Omental fat pad (tissue), 4 donors: ENCODE measurements at places on chromosomes 12 and 14. TPM values are rescaled to one million over a fixed set of nuclear protein-coding genes. Genes with fewer than 3 reads are reported as not detected.

GRCh38 chr14:80425686-80426085, 214.4 kb upstream of the DIO2 start:
- no peak for DNase-seq

DNA sequence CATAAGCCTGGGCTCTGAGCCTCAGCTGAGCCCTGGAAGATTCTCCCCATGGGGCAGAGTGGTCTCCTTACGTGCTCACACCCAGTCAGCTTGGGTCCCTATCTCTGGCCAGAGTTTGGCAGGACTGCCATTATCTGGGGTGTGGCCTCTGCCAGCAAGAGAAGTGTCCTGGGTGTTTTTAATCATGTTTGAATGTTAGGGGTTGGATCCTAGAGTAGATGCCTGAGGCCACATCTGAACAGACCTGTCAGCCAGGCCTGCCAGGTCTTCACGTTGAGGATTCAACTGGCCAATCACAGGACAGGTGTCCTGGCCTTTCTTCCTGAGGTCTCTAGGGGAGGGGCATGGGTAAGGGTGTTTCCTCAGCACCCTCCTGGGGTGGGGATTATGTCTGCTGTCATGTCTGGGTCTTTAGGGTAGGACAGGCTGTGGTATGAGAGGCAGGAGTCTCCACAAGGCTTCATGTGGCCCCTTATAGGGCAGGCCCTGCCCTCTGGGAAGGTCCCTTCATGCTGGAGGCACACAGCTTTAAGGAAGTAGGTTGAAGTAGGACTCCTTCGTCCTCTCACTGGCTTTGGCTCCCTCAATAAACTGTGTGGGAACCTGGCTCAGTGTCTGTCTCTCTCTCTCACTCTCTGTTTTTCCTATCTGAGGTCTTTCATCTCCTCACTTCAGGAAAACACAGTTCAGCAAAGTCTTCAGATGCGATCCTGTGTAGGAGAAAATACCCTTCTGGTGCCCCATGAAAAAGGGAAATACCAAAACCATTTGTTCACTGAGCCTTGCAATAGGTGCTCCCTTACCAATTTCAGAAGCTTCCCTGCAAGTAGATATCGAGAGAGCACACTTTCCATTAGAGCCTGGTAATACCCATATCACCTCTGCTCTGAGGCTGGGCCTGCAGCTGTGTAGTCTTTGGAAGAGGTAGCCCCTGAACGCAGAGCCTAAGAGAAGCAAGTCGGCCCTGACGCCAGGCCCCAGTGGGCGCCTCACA, 6.7 kb upstream of the FITM1 start:
- no peak for DNase-seq

GRCh38 chr12:42468341-42468821, 121.2 kb downstream of the PRICKLE1 start:
- no peak for DNase-seq

DNA sequence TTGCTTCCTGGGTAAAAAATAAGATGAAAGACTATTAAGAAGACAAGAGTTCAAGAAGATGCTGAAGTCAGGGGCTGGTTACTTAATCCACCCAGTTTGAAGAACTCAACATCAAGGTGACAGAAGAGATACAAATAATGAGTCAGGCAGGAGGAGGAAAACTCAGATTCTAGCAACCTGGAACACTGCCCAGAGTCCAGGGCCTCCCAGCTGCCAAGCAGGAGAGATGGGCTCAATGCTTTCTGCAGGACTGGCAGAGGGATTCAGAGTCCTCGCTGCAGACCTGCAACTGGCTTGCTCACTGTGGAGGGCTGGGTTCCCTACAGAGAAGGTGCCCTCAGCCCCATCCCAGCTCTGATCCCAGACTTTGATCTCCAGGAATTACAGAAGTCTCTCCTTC, 28.6 kb upstream of the CEBPE start:
- no peak for DNase-seq

DNA sequence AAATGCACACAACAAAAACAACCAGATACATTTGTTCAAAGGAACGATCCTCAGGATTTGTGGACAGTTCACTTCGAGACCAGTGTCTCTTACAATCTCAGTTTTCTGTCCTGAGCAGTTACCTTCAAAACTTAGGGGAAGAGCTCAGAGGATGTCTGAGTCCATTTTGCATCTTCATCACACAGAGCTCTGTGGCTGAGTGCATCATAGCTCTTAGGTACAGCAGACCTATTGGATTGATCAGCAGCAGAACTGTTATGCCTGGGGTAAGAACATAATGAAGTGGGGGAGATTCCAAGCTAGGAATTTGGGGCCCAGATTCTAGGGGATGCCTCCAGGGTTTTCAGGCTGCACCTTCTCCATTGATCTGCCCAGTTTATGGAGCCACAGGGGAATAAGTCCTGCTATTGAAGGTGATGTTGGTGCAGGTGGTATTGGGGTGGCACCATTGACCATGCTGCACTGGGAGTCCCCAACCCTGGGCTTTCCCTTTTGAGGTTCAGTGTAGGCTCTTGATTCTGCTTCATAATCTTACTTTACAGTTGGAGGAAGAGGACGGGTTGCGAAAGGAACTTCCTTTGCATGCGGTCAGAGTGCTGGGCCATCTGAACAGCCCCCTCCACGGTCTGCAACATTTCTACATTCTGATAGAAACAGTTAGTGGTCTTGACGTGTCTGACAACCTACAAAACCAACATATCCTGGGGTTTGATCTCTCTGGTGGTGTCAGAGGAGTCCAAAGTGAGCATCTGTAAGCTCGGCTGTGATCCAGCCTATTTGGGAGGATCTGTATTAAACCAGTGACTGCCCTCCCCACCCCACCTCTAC, 112.8 kb downstream of the CHST11 start:
- DNase-seq: no peak

- DNase-seq: no peak
Measured at GRCh38 chr12:46050805-46051204, 60.4 kb upstream of the SCAF11 start.

GRCh38 chr14:70416338-70416724, 559 bp downstream of the SYNJ2BP start:
- no peak for DNase-seq

- DNase-seq: no peak
Measured at GRCh38 chr14:71187633-71188356, 280.5 kb downstream of the PCNX1 start.

GRCh38 chr12:24719293-24719721, 229.6 kb downstream of the BCAT1 start:
- DNase-seq: no peak

DNA sequence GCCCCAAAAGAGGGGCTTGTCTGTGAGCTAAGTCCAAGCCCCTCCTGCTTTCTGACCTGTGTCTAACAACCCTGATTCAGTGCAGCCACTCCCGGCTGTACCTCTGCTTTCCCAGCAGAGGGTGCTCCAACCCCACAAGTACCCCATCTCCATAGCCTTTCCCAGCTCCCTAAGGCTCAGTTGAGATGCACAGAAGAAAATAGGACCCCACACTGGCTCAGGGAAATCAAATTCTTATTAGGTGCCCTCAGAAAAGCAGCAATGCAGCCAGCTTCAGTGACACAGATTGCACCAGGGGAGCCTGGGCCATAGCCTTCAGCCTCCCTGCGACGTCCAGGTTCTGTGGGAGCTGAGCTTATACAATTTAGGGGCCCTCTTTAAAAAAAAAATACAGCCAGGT, 49.9 kb downstream of the LRRC74A start:
- DNase-seq: no peak

- DNase-seq: no peak
Measured at GRCh38 chr12:105705765-105706164, 375.3 kb downstream of the C12orf75 start.

DNA sequence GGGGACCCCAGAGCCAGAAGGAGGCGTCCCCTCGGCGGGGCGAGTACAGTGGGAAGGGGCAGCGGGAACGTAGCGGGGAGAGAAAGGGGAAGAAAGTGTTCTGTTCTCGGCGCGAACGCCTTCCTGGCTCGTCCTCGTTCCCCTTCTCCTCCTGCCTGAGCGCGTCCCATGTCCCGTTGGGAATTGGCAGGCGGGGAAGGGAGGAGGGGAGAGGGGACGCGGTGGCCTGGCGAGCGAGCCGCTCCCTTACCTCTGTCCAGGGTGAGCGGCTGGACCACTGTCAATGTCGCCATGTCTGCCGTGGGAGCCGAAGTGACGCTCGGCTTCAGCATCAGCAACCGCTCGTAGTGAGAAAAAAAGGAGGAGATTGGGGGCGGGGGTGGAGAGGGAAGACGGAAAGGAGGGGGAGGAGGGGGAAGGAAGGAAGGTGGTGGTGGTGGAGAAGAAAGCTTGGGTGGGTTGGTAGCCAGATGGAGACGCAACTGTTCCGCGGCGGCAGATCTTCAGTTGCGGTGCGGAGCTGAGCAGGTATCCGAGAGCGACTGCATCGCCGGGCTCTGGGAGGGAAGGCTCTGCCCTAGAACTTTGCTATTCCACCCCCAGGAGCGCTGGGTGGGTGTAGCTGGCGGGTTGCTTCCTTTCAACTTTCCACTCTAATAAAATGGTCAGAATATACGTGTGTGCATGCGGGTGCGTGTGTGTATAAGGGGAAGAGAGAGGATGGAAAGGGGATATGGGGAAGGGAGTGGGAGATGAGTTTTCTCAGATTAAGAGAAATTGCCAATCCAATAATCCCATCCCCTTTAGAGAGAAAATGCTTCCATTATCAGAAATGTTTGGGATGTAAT, at the start of gene LIN7A:
Gene LIN7A, minus strand, starts transcription at position 544 of the 848 bp plus-strand sequence. Its CDS starts 212 bp downstream, at position 332.
- DNase-seq: no peak

GRCh38 chr12:125053821-125054220, 11.4 kb upstream of the AACS start:
- no peak for DNase-seq

DNA sequence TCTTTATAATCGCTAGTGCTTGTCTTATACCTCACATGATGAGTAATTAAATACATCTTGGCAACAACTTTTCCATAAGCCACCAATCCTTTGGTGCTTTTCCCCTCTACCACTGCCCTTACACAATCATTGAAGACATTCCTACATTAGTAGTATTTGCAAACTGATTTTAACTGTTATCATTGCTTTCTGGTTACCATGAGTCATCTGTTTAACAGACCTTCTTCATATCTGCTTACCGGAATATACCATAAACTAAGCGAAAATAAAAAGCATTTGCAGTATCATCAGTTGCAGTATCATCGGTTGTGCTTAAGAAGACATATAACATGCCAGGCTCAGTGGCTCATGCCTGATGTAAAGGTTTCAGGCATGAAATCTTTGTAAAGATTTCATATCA, 54.8 kb upstream of the PLEKHA5 start:
- DNase-seq: no peak

DNA sequence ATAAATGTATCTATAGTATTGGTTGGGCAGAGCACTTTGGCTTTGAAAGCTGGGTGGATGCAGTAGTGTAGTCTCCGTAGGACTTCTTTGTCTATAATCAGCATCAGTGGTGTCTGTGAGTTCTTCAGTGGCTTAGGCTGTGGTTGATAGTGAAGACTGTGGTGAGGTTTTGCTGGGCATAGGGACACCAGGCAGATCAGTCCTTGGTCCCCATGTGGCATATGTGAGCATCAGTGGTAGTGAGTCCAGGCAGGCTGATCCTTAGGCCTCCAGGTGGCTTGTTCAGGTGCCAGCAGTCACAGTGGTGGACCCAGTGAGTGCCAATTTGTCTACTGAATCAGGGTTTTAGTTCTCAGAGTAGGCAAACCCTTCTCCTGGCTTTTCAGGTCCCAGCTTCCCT, 70.4 kb downstream of the CAND1 start:
- DNase-seq: no peak

GRCh38 chr12:130164936-130165335, 2.7 kb downstream of the FZD10 start:
- DNase-seq: no peak

DNA sequence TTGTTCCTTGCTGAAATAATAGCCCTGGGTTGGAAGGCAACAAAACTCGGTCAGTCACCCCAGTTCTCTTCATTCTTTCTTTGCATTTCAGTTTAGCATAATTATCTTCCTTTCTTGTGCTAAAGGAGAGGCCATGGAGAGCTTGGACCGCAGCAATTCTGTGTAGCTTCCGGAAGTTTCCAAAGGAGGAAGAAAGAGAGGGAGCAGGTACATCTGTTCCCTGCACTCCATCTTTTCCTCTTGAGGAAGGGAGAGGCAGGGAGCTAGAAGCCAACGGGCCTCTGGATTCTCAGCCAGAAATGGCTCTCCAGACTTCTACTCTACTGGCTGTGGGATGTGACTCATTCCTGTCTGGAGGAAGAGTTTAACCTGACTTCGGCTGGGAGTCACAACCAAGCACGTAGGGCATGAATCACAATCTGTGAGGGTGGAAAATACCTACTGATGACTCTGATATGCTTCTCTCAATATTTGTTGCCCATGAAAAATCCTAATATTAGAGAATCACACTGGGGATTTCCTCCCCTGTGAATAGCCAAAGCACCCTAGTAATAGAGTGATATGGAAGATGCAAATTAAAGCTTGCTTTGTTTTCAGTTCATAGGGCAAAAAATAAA, 17.0 kb downstream of the ANO6 start:
- no peak for DNase-seq

DNA sequence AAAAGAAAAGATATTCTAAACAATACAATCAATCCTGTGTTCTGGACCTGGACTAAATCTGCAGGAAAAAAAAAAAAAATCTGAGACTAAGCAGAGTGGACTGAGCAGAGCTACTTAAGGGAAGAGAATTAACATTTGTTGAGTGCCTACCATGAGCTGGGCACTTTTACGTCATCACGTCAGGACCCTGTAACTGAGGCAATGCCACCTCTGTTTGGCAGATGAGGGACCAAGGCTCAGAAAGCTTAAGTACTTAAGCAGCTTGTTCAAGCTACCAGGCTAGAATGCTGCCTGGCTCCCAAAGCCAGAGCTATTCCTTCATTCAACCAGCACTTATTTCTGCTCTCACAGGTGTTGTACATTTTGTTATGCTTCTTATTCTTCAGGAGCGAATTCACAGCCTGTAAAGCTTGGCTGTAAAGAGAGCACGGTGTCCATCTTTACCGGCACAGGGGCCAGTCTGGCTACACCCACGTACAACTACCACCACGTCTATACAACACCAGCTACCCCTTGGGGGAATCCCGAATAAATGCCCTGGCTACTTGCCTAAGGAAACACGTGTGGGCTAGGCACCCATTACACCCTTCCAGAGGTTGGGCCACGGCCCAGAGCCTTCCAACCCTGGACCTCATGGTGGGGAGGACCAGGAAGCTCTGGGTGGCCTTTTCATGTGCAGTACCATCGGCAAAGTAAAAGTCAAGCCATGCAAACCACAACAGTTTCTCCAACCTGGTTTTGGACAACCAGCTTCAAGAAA, 27.0 kb downstream of the TMCC3 start:
- DNase-seq: no peak

DNA sequence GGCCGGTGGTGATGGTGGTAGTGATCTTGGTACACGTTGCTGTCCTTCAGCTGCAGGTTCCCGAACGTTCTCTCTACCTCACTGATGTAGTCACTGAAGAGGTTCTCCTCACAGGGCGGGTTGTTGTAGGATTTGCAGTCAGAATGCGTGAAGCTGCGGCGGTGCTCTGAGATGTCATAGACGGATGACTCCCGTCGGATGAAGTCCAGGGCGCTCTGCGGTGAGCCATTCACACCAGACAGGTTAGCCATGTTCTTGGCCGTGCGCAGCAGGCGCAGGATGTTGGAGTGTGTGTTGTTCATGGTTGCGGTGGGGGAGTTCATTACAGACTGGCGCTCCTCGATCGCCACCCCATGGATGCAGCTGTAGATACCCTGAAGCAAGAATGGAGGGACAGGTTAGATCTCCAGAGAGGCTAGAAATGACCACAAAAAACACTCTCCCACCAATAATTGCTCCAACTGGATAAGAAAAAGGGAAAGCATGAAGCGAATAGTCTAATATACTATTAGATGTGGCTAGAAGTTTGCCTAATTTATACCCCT, 367.8 kb downstream of the EMP1 start:
- no peak for DNase-seq

Gene SLC16A7
- 127 TPM for total RNA-seq

Gene ST8SIA1
- 0.72 TPM for total RNA-seq

Gene ITGA5
- 292 TPM for total RNA-seq

Gene FMNL3
- 23.6 TPM for total RNA-seq

Gene HSPB8
- 104 TPM for total RNA-seq

Gene TMPRSS12
- total RNA-seq: not detected

Gene EXOC3L4
- total RNA-seq: 0.93 TPM

Gene POU6F1
- 5.8 TPM for total RNA-seq
